ENCODE measurements at places on chromosomes 13 and 19. TPM values are rescaled to one million over a fixed set of nuclear protein-coding genes. Genes with fewer than 3 reads are reported as not detected.

The PRX gene
- total RNA-seq: 43.8 TPM

The ZBTB45 gene
- 20.2 TPM for total RNA-seq

- H3K4me1 ChIP-seq: no peaks in the 10 kb centered on the region
- H3K27ac ChIP-seq: no peak overlapping the region
- H3K36me3 ChIP-seq: no peaks in the 10 kb centered on the region
- no peak for DNase-seq
- no peaks in the 10 kb centered on the region for H3K27me3 ChIP-seq
Observed at GRCh38 chr19:1057176-1057855, 9.7 kb upstream of the ARHGAP45 start.

DNA sequence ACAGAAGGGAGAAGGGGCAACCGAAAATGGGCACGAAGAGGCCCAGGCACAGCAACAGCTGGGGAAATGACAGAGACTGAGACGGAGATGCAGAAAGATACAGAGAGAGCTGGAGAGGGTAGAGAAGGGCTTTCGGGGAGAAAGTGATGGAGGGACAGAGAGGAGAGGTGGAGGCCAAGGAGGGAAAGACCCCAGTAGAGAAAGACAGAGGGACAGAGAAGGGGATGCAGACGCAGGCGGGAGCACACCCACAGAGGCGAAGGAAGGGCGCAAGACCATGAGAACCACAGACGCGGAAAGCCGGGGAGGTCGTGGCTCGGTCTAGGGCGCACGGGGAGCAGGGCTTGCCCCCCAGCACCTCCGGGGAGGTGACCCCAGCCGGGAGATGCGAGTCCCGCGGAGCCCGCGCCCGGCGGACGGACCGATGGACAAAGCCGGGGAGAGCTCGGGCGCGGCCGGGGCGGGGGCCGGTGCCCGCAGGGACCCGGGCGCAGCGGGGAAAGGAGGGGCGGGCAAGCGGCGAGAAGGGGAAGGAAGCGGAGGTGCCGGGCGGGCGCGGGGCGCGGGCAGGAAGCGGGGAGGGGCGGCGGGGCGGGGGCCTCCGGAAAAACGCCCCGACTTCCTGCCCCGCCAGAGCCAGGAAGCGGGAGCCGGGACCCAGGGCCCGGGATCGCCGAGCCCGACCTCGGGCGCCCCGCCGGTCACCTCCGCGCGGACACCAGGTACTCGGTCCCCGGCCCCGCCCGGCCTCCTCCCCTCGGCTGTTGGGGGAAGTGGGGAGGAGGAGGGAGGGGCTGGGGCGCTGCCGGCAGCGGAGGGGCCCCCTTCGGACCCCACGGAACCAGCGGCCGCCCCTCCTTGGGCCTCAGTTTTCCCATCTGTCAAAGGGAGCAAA lies at the start of gene ARHGEF1:
TSS of gene ARHGEF1 (plus strand) at position 617 of the 895 bp plus-strand sequence. CDS start 4,899 bp downstream, outside the sequence.
- H3K36me3 ChIP-seq: peaks cover under 1% of the 10 kb centered on the region
- peak within 1 kb of the TSS; percentile 96 for H3K27ac ChIP-seq
- H3K4me3 ChIP-seq: peak within 1 kb of the TSS; percentile 98
- peak; percentile 57 for DNase-seq
- peaks cover 33% of the 10 kb centered on the region for H3K4me1 ChIP-seq
- H3K27me3 ChIP-seq: no peaks in the 10 kb centered on the region
